ENCODE measurements at places on chromosomes 7 and 10. TPM values are rescaled to one million over a fixed set of nuclear protein-coding genes. Genes with fewer than 3 reads are reported as not detected.

NPC1L1 gene
- total RNA-seq, result 0.18 TPM

NPTX2 gene
- 15.9 TPM for total RNA-seq

SPDYE6 gene
- not detected for total RNA-seq

NAT16 gene
- 1.7 TPM for total RNA-seq

NME8 gene
- not detected for total RNA-seq

CYP2C19 gene
- not detected for total RNA-seq

DNA sequence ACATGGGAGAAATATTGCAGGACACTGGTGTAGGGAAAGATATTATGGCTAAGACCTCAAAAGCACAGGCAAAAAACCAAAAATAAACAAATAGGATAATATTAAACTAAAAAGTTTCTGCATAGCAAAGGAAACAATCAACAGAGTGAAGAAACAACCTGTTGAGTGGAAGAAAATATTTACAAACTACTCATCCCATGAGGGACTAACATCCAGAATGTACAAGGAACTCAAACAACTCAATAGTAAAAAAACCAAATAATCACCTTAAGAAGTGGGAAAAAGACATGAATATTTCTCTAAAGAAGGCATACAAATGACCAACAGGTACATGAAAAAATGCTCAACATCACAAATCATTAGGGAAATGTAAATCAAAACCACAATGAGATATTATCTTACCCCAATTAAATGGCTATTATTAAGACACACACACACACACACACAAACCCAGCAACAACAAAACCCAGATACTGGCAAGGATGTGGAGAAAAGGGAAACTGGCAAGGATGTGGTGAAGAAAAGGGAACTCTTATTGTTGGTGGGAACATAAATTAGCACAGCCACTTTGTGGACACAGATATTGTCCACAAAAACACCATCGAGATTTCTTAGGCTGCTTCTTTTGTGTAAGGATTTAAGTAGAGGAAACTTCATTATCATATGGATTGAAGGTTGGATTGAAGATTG lies 9.8 kb upstream of the RAB18 start:
- H3K4me1 ChIP-seq, result no peaks in the 10 kb centered on the region
- peaks cover 3% of the 10 kb centered on the region for H3K36me3 ChIP-seq
- no peak overlapping the region for H3K27ac ChIP-seq
- no peak overlapping the region for H3K4me3 ChIP-seq

DNA sequence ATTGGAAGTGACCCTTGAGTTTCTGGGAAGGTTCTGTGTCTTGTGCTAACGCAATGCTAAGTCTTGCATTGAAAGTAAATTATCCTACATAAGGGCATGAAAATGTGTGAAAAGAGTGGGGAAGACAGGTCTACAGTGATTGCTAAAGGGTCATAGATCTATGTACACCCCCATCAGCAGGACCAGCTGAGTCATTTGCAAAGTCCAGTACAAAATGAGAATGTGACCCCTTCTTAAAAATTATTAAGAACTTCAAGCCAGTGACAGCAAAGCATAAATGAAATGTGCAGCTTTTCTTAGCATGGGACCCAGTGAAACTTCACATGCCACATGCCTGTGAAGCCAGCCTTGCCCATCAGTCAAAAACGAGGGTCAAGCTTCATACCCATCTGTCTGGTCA lies 640.7 kb upstream of the MKI67 start:
- DNase-seq, result no peak
- no peak overlapping the region for H3K27ac ChIP-seq
- H3K4me1 ChIP-seq, result peaks cover 5% of the 10 kb centered on the region
- no peaks in the 10 kb centered on the region for H3K27me3 ChIP-seq

DNA sequence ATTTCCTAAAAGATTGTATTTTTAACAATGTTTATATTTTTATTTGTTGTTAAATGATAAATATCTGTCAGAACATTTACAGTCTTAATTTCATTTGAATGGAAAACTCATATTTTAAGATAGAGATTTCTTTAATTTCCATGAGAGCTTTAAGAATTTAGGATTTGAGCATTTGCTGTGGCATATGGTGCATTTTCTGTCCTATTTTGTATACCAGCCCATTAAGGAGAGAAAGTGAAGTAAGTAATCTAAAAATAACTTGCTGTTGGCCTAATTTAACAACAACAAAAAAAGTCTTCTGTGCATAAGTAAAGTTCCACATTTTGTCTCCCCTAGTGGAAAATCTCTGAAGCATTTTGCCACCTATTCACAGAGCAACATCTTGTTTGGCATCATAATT lies 190.9 kb upstream of the PPP1R3A start:
- no peak for DNase-seq
- no peaks in the 10 kb centered on the region for H3K4me1 ChIP-seq
- H3K36me3 ChIP-seq, result no peaks in the 10 kb centered on the region
- H3K27me3 ChIP-seq, result no peaks in the 10 kb centered on the region
- H3K4me3 ChIP-seq, result no peak overlapping the region

C10orf62 gene
- not detected for total RNA-seq

GRCh38 chr7:102830197-102830596 lies 81.4 kb downstream of the FAM185A start:
- no peak overlapping the region for H3K4me3 ChIP-seq
- no peak for DNase-seq
- H3K27me3 ChIP-seq, result no peaks in the 10 kb centered on the region
- H3K4me1 ChIP-seq, result no peaks in the 10 kb centered on the region

All from neural crest cell (in vitro differentiated cells).